Renal pelvis (tissue), 12 donors: ENCODE measurements at places on chromosomes 11 and 22. TPM values are rescaled to one million over a fixed set of nuclear protein-coding genes. Genes with fewer than 3 reads are reported as not detected.

DNA sequence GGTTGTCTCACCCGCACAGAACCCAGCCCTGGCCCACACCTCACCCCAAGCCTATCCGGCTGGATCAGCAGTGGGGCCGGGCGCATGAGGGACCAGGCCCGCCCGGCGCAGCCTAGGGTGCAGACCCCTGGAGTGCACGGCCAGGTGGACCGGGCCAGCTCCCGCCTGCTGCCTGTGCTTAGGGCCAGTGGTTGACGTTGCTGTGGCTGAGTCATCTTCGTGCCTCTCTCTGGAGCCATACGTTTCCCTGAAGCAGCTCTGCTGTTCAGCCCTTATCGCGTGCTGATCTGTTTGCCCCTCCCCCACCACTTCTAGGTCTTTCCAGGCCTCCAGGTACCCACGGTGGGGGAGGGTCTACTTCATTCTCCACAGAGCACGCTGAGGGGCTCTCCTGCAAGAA, 39.5 kb downstream of the CDKN1C start:
- no peak for DNase-seq

DNA sequence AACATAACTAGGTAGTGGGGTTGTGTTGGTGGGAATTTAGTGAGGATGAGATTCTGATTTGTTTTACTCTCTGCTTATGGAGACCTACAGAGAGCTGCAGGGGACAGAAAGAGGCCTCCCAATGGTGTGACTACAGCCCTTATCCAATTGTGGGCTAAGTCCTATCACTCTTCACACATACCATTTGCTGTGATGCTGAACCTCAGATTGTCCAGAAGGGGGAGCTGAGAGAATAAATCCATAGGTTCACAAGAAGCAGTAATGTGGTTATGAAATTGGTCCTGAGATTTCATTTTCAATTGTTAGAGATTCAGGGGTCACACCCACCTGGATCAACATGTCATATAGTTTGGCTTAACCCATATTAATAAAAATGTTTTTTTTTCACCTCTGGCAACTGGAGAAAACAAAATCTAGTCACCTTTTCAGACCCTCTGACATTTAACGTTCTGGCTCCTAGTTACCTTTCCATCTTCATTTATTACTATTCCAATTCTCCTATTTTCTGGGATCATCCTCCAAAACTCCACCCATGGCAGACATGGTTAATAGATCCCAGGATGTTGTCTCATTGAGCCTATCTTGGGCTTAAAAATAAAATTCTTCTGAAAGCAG, 53.3 kb upstream of the PTPN5 start:
- DNase-seq: no peak

DNA sequence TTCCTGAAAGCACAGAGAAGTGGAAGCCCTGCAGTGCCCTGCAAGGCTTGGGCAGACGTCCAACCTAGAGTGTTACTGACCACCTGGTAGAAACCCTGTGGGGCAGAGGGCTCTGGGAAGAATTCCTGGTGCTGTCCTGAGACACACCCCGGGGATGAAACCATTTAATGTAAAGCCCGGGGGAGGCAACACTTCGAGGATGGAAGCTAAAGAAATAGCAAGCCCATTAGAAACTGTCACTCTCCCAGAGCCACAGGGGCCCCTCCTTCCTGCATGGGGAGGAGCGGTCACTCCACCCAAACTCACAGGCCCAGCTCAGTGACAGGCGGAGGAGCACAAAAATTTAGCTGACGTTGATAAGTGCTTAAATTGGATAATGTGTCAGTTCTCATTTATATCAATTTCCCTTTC, 57.6 kb downstream of the NRXN2 start:
- DNase-seq: no peak

- no peak for DNase-seq
Observed at GRCh38 chr22:36819112-36819511, 2.3 kb upstream of the PVALB start.

GRCh38 chr11:67484847-67485311, 2.1 kb downstream of the AIP start:
- DNase-seq: no peak

DNA sequence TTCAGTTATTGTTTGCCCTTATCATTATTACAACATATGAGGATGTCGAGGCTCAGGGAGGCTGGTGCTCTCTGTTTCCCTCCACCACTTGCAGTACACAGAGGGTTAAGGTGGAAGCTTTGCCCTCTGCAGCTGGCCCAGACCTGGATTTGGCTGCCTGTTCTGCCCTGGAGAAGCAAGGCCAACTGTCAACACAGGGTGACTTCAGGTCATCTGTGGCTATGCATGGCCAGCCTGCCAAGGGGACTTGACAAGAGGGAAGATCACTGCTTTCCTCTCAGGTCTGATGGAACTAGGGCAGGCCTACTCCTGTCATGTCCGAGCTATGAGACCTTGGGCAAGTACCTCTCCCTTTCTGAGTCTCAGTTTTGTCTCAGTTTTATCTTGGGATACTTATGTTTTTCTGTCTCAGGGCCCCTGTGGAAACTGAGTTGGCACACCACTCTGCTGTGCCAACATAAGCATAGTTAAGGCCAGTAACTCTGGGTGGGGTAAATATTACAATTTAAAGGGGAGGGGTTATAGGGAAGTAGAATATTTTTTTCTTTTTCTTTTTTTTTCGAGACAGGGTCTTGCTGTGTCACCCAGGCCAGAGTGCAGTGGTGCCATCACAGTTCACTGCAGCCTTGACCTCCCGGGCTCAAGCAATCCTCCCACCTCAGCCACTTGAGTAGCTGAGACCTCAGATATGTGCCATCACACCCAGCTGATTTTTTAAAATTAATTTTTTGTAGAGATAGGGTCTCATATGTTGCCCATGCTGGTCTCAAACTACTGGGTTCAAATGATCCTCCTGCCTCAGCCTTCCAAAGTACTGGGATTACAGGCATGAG, 2.4 kb upstream of the THRSP start:
- no peak for DNase-seq

DNA sequence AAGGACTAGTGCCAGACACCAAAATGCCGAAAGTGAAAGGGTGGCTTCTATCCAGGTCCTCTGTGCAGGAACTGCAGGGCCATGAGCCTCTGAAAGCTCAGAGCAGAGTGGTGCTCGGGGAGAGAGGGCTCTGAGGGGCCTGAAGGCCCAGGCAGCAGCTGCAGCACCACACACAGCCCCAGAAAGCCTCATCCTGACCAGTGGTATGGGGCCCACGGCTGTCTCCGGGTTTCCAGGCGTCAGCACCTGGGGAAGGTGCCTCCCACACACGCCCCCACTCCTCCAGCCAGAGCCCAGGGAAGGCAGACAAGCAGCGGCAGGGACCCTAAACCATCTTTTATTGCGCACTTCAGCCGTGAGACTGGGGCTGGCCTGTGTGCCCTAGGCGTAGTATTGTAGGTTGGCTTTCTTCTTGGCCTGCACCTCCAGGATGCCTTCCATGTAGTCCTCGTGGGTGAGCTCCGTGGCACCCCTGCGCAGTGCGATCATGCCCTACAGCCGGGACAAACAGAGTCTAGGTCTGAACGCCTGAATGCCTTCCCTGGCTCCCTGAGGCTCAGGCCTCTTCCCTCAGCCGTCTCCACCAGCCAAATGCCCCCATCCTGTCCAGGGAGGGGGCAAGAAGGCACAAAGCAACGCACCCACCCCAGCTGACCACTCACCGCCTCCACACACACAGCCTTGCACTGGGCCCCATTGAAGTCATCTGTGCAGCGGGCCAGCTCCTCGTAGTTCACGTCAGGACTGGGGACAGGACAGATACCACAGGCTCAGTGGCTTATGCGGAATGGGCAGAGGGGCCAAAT, 7.6 kb downstream of the PSMC3 start:
- DNase-seq: no peak

DNA sequence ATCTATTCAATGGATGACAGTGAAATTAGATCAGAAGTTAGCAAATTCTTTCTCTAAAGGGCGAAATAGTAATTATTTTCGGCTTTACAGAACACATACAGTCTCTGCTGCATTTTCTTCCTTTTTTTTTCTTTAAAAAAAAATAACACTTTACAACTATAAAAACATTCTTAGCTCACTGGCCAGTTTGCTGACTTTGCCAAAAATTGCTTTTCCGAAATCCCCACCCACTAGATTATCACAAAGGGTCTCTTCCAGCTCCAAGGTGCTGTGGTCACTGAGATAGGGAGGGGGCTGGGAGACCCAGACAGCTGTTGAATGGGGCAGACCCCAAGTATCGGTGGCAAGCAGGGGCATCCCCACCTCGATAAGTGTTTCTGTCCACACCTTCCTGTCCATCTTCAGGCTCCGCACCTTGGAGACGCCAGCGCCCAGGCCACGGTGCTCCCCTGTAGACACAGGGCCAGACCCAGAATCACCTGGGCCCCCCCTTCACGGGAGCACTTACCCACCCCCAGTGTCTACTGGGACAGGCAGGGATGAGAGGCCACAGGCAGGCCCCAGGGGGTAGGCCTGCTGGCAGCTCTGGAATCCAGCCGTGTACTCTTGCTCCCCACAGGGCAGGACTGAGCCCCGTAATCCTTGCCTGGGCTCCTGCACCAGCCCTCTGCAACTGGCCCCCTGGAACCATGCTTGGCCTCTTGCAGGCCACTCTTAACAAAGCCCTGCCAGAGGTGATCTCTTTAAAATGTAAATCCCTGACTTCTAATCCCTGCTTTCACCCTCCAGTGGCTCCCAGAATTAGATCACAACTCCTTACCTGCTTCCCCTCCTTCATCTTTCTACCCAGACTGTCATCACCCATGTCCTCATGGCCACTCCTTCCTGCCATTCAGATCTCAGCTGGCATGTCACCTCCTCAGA, 31.5 kb upstream of the PDE2A start:
- DNase-seq: no peak

DNA sequence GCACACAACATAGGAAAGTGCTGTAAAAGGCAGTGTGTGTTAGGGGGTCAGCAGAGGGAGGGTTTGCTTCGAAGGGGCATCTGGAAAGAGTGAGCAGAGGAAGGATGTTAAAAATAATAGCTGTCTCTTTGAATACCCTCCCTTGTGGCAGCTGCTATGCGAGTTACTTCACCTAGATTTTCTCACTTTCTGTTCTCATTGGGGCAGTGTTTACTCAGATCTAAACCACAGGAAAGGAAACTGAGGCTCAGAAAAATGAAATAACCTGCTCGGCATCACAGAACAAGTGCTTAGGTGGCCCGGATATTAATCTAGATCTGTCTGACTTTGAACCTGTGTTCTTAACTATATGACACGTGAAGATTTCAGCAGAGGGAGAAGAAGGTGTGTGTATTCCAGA, 125.3 kb downstream of the C11orf91 start:
- no peak for DNase-seq

- no peak for DNase-seq
Observed at GRCh38 chr11:121667836-121668235, 215.1 kb upstream of the SORL1-AS1 start.

DNA sequence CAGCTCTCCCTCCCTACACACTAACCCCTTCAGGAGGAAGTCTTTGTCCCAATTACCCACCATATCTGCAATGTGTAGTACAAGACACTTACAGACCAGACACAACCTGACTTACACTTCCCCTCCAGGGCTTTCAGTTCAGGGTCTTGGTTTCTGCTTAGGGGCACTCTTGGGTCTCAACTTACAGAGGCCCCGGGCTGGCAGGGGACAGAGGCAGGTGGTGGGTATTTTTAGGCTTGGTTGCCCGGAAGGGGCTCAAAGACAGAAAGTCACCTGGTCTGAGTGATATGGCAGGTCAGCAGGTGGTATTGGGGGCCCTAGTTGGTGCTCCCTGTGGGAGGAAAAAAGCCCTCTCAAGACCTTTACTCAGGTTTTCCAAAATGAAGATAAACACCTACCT, 3.4 kb upstream of the TMEM184B start:
- no peak for DNase-seq

- no peak for DNase-seq
Observed at GRCh38 chr11:45959851-45960250, 37.4 kb downstream of the LARGE2 start.

DNA sequence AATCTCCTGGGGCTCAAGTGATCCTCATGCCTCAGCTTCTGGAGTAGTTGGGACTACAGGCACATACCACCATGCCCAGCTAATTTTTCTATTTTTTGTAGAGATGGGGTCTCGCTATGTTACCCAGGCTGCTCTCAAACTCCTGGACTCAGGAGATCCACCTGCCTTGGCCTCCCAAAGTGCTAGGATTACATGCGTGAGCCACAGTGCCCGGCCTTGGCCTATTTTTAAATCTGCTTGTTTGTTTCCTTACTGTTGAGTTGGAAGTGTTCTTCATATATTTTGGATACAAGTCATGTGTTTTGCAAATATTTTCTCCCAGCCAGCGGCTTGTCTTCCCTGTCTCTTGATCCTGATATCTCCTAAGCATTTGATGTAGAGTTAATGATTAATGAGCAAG, 5.0 kb downstream of the PARVB start:
- DNase-seq: no peak

GRCh38 chr11:73372375-73372993, 3.7 kb upstream of the RELT start:
- no peak for DNase-seq

DNA sequence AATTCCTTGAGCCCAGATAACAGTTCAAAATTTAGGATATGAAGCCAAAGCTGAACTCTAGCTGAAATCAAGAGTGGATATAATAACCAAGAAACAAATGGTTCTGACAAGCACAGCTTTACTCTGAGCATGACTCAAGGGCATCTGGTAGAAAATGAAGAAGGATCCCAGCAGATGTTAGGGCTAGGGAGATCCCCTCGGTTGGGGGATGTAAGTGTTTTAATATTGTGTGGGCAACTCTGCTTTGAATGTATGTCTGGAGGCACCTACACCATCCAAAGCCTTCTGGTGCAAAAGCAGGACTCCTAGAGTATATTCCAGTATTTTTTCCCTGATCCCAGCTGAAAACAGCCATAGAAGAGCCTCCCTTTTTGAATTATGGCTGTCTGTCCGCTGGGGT, 61.7 kb downstream of the FLI1 start:
- DNase-seq: no peak

DNA sequence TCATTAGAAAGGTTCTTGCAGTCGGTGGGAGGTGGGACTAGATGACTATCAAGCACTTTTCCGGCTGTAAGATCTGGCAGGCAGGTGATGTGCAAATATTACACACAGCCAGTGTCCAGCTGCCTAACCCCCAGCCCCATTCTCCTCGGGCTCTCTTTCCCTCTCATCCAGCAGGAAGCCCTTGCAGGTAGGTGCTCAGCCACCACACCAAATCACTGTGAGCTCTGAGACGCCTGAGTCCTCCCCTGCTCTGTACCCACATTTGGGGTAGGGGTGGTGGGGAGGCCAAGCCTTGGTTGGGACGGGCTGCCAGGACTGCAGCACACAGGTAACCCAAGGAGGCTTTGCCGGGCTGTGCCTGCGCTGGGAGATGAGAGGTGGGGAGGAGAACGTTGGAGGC, 601 bp downstream of the ART5 start:
- no peak for DNase-seq

Gene USP2
- polyA plus RNA-seq: 11.4 TPM

Gene IGF2
- 884 TPM for polyA plus RNA-seq

Gene MMP1
- polyA plus RNA-seq: 0.27 TPM

Gene PRODH
- polyA plus RNA-seq: 27.2 TPM

Gene LYVE1
- 59.9 TPM for polyA plus RNA-seq

Gene SYT7
- polyA plus RNA-seq: 5.0 TPM

Gene UPK3A
- 2.0 TPM for polyA plus RNA-seq

Gene C11orf97
- 0.33 TPM for polyA plus RNA-seq

Gene APOBEC3B
- polyA plus RNA-seq: 6.7 TPM
